CD4-positive, alpha-beta T cell treated with Interleukin-15 for 1 hour (primary cell): ENCODE measurements at places on chromosomes 6 and 20.

DNA sequence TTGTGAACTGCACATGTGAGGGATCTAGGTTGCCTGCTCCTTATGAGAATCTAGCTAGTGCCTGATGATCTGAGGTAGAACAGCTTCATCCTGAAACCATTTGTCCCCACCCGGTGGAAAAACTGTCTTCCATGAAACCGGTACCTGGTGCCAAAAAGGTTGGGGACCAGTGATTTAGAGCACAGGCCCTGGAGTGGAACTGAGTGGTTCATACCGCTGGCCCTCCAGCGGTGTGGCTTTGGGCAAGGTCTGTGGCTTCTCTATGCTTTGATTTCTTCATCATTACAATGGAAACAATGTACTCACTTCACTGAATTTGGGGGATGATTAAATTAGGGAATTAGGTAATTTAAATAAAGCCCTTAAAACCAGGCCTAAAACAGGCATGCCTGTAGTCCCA lies 36.3 kb downstream of the CD164 start:
- DNase-seq = no peak

DNA sequence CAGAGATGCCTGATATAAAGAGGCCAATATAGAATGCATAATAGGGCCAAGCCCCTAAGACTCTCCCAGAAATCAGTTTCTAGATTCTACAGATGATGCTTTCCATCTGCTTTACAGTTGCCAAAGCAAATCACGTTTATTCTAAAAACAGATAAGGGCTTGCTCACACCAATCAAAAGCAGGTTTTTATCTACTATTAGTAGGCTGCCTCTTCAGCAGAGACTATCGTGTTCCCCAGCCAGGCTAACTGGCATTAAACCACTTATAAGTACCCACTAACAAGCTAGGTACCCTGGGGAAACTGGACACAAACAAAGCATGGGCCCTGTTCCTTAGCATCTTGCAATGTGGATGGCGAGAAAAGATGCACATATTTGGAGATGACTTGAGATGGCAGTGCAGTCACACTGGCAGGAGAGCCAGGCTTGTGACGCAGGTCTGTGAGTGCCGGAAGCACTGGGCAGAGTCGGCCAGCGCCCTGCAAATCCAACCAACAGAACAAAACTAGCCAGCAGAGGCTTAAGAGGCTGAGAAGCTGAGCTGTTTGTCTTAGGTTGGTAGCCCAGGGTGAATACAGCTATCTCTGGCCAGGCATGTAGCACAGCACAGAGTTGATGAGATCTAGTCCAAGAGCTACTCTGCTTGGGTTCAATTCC lies 73.4 kb downstream of the GFOD1 start:
- peak; percentile 44 for DNase-seq

- no peak for DNase-seq
These were observed 41.6 kb upstream of the FOXP4 start for GRCh38 chr6:41504466-41505121.

GRCh38 chr6:42745083-42745639 lies 742 bp downstream of the TBCC start:
- DNase-seq = peak; percentile 41

GRCh38 chr6:132003516-132004178 lies 52.5 kb upstream of the CCN2 start:
- no peak for DNase-seq
